ENCODE measurements at places on chromosomes 2 and 18.

- no peak for DNase-seq
These were observed 18.1 kb downstream of the CD8A start for GRCh38 chr2:86772611-86773010.

DNA sequence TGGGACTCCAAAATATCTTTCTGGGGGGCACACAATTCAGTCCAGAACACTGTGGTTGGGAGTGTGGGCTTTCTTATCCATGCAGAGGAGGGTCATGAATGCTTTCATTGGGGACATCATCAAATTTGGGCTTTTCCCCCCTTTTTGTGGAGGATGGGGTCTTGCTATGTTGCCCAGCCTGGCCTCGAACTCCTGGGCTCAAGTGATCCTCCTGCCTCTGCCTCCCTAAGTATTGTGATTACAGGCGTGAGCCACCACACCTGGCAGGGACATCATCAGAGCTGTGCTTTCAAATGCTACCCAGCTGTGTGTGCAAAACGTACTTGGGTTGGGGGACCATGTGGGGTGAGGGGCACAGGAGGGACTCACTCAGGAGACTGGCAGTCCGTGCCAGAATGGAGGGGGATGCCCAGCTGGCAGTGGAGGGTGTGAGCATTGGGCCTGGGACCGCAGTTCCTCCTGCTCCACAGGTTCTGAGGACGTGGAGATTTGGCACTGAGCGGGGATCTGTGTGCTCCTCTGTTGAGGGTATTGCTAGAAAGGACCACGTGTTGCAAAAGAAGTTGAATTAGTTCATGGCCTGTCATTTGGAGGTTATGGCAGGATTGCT lies 24.4 kb downstream of the EMILIN2 start:
- DNase-seq = no peak

- peak; percentile 26 for DNase-seq
These were observed 171.8 kb downstream of the ICOS start for GRCh38 chr2:204108330-204108751.

DNA sequence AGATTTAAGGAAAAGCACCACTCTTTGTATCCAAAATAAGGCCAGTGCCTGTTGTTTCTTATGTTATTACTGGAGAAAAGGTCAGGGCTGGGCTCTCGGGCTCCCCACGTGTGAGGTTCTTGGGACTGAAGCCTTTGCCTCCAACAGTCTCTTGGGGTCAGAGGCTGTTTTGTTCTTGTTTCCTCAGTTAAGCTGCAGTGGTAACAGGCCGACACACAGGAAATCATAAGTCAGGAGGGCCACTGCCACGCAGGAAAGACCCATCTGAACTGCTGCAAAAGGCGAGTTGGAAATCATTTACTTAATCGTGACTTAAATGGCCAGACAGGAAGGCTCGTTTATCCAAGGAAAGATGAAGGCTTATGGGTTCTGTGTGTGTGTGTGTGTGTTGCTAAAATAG lies 30.3 kb upstream of the IL37 start:
- DNase-seq = no peak

- peak; percentile 42 for DNase-seq
These were observed 881.6 kb upstream of the PIK3C3 start for GRCh38 chr18:41073372-41073954.

DNA sequence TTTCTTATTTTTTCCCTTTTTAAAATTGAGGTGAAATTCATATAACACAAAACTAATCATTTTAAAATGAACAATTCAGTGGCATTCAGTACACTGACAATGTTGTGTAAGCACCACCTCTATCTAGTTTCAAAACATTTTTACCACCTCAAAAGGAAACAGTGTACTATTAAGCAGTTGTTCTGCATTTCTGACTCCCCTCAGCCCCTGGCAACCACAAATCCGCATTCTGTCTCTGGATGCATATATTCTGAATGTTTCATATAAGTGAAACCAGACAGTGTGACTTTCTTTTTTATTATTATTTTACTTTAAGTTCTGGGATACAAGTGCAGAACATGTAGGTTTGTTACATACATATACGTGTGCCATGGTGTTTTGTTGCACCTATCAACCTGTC lies 19.2 kb upstream of the TANK start:
- DNase-seq = no peak

DNA sequence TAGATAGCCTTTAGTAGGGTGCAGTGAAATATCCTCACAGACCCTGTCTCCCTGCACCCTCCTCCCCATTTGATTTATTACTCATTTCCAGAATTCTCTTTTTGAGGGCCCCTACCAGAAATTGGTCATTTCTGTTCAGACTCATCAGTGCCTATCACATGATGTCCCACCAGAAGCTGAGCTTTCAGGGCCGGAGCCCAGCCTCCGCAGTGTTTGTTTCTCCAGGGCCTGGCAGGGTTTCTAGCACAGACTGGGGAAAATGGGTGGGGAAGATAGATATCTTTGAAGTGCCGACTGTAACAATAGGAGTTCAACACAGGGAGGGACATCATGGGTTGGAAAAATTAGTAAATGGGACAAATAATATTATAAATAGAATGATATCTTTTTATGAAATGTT lies 208.0 kb downstream of the PTGR3 start:
- no peak for DNase-seq

GRCh38 chr2:7014174-7014640 lies 97.0 kb downstream of the RNF144A start:
- peak; percentile 81 for DNase-seq

GRCh38 chr18:22790545-22791309 lies 142.4 kb upstream of the RBBP8 start:
- no peak for DNase-seq

- DNase-seq = no peak
These were observed 98.0 kb downstream of the EVA1A start for GRCh38 chr2:75462721-75463120.

DNA sequence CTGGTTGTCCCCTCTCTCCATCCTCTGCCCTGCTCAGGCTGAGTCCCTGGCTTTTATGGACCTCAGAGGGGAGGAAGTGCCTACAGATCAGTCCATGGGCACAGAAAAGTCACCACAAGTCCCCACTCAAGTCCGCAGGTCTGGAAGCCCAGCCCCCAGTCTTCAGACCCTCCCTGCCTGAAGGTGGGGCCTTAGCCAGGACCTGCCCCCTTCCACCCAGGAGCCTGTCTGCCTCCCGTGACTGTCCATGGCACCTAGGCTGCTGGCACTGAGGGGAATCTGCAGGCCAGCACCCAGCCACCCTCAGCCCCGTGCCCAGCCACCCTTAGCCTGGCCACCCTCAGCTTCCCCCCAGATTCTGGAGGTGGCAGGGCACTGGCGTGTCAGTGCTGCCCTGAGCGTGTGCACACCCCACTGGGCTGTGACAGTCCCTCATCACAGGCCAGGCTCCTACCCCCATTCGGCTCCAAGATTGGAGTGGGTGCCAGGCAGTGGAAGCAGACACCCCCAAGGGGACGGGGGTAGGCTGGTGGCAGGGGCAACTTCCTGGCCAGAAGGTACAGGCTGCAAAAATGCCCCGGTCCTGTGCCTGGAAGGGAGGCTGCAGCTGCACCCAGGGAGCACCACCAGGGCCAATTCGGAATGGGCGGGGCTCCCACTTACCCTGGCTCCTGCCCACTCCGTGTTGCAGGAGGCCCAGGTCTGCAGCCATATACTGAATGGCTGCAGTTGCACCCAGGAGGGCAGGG lies 154.7 kb upstream of the RMP24 start:
- DNase-seq = no peak

GRCh38 chr18:48036226-48036625 lies 105.8 kb upstream of the SMAD2 start:
- DNase-seq = no peak

DNA sequence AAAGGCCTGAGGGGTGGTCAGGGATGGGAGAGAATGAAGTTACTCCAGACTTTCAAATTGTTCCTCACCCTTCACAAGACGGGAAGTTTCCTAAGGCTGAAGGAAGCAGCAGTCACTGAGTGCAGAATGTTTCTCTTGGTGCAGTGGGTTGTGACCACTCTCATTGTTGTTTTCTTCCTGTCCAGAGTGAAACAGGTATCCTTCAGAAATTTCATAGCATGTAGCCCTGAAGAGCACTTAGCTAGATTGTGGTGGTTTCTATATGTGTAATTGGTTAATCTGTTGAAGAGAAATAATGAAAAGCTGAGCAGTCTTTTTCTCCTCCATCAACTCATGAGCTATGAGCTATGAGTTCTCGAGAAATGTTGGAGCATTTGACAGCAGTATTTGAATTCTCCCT lies 96.8 kb downstream of the GPD2 start:
- DNase-seq = no peak

DNA sequence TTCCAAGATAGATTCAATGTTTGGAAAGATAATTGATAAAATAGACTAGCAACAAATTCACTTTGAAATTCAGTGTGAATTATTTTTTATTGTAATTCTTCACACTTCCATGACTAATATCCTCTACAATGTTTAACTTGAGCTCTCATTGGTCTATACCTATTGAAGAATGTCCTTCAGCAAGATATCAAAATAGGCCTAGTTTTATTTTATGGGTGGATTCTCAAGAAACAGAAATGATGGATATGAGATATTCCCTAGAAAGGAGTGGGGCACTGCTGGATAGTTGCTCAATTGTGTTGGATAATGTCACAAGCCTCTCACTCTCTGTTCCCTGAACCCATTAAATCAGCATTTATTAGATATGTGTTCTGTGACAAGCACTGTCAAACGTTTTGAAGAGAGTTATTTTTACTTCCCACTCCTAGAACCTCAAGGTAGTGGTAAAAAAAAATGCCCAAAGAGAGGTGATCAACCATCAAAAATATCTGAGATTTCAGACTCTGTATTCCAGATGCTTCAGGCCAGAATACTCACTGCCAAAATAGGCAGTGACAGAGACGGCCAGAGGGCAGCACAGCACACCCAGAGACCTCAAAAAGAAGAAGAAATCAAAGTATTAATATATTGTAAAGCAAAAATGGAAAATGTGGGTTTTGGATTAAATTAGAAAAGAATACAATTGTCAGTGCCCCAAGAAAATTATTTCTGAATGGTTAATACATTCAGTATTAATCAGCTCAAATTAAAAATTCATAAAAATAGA lies 87.5 kb downstream of the TRIB2 start:
- no peak for DNase-seq

DNA sequence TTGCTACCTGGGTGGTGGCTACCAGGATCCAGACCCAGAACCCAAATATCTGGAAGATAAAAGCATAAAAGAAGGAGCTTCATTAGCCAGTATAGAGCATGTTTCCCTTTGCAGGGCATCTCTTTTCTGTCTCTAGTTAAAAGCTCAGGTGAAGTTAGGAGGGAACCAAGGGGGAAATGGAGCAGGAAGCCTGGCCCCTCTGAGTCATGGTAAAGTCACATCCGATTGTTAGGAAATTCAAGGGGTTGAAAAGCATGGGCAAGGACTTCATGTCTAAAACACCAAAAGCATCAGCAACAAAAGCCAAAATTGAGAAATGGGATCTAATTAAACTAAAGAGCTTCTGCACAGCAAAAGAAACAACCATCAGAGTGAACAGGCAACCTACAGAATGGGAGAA lies 126.9 kb downstream of the RPIA start:
- DNase-seq = no peak

- no peak for DNase-seq
These were observed 185.9 kb downstream of the ZNF521 start for GRCh38 chr18:25166113-25166512.

DNA sequence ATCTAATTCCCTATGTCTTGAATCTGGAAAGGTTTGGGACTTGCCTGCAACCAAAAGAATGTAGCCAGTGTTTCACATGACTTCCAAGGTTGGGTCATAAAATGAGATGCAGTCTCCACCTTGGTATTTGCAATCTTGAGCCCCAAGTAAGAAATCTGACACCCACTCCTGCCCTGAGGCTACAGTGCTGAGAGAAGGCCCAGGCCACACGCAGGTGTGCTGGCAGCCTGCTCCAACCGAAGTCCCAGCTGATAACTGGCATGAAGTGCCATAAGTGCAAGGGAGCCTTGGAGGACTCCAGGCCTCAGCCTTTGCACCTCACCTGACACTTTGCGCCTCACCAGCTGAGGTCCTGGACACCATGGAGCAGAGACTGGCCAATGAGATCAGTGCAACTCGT lies 182.7 kb downstream of the ANAPC1 start:
- DNase-seq = no peak
